ENCODE measurements at places on chromosomes 3 and 15.

GRCh38 chr15:70212286-70212962 is 114.7 kb upstream of the TLE3 start:
- no peak for DNase-seq

GRCh38 chr15:64895285-64896065 is 16.2 kb upstream of the ANKDD1A start:
- no peak for DNase-seq

- DNase-seq, result no peak
Measured at GRCh38 chr3:25235031-25235430, 193.0 kb upstream of the RARB start.

DNA sequence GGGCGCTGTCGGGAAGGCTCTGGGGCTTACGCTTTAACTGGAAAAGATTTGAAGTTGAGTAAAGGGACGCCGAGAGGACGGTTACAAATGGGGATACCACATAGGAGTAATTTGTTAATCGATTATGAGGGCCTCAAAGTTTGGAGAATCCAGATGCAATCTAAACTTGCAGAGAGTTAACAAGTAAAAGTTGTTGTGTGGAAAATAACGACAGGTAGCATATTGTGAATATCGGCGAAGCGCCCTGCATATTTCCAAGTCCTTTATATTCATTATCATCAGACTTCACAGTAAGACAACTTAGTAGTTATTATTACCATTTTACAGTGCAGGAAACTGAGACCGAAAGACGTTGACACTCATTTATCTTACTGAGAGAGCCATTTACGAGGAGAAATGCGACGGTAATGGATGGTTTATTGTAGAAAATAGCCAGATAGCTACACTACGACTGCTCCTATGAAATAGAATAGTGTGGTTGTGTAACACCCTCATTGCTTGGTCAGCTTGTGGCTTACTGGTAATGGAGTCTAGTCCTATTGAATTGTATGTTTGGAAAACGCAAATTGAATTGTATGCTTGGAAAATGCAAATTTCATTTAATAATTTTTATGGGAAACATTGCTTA is 700 bp downstream of the MKRN2 start:
- no peak for DNase-seq

GRCh38 chr3:73432023-73432705 is 192.6 kb downstream of the PDZRN3 start:
- DNase-seq, result no peak

DNA sequence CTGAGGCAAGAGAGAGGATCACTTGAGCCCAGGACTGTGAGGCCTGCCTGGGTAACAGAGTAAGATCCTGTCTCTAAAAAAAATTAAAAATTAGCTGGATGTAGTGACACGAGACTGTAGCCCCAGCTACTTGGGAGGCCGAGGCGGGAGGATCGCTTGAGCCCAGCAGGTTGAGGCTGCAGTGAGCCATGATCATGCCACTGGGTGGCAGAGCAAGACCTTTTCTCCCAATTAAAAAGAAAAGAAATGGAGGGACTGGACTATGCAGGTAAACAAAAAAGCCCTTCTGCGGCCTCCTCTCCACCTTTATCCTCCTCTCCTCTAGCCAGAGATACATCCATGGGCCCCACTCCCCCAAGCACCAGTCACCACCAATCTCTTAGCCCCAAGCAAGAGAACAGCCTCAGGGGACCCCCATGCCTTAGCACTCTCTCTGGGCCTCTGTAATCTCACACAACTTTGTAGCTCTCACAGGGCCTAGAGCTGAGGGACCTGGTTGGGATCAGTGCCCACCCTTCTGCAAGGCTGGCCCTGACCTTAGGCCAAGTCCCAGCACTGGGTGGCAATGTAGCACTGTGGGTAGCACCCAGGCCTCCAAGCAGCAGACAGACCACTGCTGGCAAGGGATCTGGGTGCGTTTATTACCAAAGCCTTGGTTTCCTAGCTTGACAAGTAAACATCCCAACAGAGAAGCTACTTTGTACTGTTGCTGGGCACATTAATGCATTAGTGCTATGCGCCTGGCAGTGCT is 43.4 kb downstream of the FAM174B start:
- no peak for DNase-seq

All from left renal cortex interstitium (tissue), 4 donors.